NCI-H1436 (cell line): ENCODE measurements at places on chromosomes 16 and 17.

- no peak for DNase-seq
Measured at GRCh38 chr17:34015253-34015652, 239.8 kb upstream of the CCL2 start.

DNA sequence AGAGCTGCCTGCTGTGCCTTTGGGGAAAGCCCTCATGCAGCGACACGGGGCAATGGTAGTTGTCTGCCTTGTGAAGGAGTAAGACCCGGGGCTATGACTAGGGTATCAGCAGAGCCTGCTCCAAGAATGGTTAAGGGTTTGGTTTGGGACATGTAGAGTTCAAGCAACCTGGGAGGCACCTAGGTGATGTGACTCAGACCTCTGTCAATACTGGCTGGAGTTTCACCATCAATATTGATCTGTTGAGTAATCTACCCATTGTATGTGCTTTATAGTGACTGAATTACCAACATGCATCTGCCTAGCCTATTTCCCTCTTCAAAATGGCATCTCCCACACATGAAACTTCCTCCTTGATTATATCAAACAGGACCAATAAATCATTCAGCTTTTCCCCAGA lies 398.4 kb upstream of the HSBP1 start:
- no peak for DNase-seq

DNA sequence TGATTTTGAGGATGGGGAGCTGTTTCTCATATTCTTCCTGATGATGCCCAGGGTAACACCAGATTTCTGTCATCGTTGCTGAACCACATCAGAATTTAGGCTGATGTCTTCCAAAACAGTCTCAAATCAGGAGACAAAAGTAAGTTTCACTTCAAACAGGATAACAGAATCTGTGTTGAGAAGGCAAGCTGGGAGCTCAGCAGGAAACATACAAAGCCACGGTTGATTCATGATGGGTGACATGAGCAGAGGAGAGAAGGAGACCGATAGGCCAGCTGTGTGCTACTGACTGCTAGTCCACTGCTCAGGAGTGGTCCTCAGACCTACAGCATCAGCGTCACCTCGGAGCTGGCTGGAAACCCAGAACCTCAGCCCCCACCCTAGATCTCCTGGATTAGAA lies 62.9 kb upstream of the RCVRN start:
- no peak for DNase-seq

DNA sequence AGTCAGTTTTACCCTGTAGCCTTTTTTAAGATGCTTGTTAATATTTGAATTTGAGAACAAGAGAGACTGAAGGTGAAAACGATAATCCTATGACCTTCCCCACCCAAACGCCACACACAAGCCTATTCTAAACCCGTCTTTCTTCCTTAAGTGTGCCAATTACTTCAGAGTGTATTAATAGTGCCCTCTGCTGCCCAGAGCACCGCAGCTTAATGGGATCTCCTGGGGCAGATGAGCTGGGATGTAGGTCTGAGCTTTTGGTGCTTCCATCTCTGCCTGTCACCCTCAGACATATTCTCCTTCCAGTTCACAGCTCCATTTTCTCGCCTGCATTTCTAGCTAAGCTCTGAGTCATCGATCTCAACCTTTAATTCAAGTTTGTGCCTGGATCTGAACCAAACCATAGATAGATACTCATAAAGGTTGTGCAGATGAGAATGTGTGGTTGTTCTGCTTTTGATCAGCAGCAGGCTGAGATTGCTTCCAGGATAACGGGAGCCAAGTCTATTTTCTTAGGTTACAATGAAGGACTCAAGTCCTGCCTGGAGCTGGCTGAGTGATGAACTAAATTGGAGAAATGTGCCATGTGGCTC lies 46.4 kb upstream of the CDH13 start:
- DNase-seq = no peak

GRCh38 chr16:85944572-85945423 lies 45.8 kb downstream of the IRF8 start:
- DNase-seq = no peak

DNA sequence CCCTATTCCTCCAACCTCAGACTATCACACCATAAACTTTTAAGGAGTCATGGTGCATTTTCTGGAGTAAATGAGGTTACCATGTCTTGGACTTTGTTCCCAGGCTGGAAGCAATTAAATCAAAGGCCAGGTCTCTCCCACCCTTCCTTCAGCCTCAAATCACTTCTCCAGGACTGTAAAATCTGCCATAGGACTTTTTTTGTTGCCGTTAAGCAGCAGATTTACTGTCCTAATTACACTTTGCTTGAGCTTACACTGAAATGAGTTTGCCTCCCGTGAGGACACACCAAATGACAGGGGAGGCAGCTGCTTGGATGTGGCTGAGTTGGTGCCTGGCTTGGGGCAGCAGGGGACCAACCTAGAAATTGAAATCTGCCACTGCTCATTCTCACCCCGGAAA lies 14.7 kb downstream of the DCAKD start:
- DNase-seq = no peak

GRCh38 chr16:11251525-11252481 lies 4.2 kb downstream of the SOCS1 start:
- no peak for DNase-seq

DNA sequence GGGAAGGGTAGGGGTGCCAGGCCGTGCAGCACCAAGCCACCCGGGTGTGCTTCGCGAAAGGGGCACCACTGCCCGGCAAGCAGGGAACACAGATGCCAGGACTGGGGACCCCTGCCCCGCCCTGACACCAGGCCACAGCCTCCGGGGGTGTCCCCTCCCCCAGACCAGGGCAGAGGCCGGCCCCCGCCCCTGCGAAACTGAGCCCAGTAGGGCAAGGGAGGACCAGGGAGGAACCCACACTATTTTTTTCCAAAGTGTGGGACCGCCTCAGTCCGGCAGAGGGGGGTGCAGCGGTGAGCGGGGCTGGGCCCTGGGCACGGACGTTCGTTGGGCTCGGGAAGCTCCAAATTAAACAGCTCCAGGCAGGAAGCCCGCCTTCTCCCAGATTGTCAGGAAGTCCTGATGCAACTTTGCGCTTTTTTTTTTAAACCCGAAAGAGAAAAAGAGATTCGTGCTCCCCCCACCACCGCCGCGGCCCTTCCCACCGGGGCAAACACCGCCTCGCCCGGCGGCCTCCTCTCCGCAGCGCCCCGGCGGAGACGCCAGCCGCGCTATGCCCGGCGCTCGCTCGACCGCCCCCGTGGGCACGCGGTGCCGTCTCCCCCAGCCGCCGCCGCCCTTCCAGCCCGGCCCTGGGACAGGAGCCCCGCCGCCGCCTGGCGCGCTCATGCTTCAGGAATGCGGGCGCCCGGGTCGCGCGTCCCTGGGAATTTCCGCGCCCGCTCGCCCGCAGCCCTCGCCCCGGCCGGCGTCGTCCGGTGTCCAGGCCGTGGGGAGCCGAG lies 755 bp downstream of the PIEZO1 start:
- DNase-seq = no peak

GRCh38 chr17:65231662-65232335 lies 94.6 kb downstream of the RGS9 start:
- DNase-seq = peak; percentile 76

GRCh38 chr17:35051183-35051578 lies 12.3 kb downstream of the RFFL start:
- DNase-seq = no peak

- no peak for DNase-seq
Measured at GRCh38 chr16:49618955-49619354, 237.0 kb downstream of the ZNF423 start.

DNA sequence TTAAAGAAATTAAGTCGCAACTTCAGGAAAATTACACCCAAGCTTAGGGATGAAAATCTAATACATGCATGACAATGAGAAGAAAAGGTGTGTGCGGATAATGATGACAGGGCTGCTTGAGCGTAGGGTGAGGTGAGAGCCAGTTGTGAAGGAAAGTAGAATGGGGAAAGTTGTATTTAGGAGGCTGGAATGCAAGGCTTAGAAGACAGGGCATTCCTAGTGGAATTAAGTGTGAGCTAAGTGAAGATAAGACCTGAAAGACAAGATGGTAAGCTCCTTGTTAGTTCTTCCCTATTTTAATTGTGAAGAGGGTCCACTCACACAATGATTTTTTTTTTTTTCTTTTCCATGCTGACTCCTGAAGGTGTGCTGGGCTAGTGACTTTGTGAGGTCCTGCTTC lies 519.5 kb upstream of the SALL1 start:
- DNase-seq = no peak

- DNase-seq = no peak
Measured at GRCh38 chr16:9260666-9261065, 169.2 kb downstream of the HAPSTR1 start.

GRCh38 chr17:7478276-7479212 lies 887 bp downstream of the ZBTB4 start:
- peak; percentile 27 for DNase-seq

DNA sequence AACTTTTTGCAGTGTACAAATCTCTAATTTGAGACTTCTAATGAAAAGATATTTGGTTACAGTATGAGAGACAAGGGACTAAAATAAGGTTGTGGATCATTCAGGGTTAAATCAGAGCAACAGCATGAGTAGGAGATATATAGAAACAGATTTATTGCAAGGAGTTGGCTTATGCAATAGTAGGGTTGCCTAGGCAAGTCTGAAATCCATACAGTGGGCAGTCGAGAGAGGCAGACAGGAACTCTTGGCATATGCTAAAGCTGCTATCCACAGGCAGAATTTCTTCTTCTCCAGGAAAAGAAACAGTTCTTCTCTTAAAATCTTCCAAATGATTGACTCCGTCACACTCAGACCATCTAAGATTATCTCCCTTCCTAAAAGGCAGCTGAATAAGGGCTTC lies 500.8 kb downstream of the MAF start:
- DNase-seq = no peak

- DNase-seq = no peak
Measured at GRCh38 chr17:74362069-74362405, 369 bp upstream of the BTBD17 start.

GRCh38 chr16:15434425-15435215 lies at the start of gene BMERB1:
TSS of gene BMERB1 (plus strand) at chr16:15434588. CDS start at chr16:15434654, 66 bp downstream.
- DNase-seq = peak; percentile 81
